Kidney (tissue), 22 donors: ENCODE measurements at places on chromosomes 16 and 17. TPM values are rescaled to one million over a fixed set of nuclear protein-coding genes. Genes with fewer than 3 reads are reported as not detected.

Gene TBC1D26
- not detected for total RNA-seq

Gene DNAH17
- total RNA-seq: 0.09 TPM

Gene SUZ12
- 23.5 TPM for total RNA-seq

Gene ALDH3A2
- 75.0 TPM for total RNA-seq

Gene SNRNP25
- 14.7 TPM for total RNA-seq

Gene KRTAP9-2
- not detected for total RNA-seq

Gene PRMT7
- 33.7 TPM for total RNA-seq

Gene TMEM100
- 7.2 TPM for total RNA-seq

Gene RPGRIP1L
- total RNA-seq: 10.2 TPM

Gene TMC5
- 6.6 TPM for total RNA-seq
